ENCODE measurements at places on chromosomes 7 and 10.

GRCh38 chr7:130650611-130651120 lies 17.9 kb downstream of the COPG2 start:
- no peak for DNase-seq

GRCh38 chr10:123774132-123774742 lies 108.1 kb downstream of the GPR26 start:
- no peak for DNase-seq

- no peak for DNase-seq
These were observed 34.8 kb downstream of the PNLIPRP2 start for GRCh38 chr10:116655568-116655967.

- DNase-seq: no peak
These were observed 26.3 kb downstream of the CLRN3 start for GRCh38 chr10:127866276-127867013.

GRCh38 chr10:103510791-103511752 lies 17.6 kb downstream of the NEURL1 start:
- DNase-seq: no peak

Data from T follicular helper cell (primary cell).